ENCODE measurements at places on chromosomes 1 and 21. TPM values are rescaled to one million over a fixed set of nuclear protein-coding genes. Genes with fewer than 3 reads are reported as not detected.
A peak's percentile ranks its signal among the peaks of the same experiment; 100 is the strongest.

The RGS21 gene
- not detected for total RNA-seq

The LENEP gene
- total RNA-seq: not detected

The ATP1A2 gene
- total RNA-seq: under 0.01 TPM

The FNDC5 gene
- 1.7 TPM for total RNA-seq

The TNFSF18 gene
- 0.28 TPM for total RNA-seq

The SLC9C2 gene
- not detected for total RNA-seq

The TCHH gene
- total RNA-seq: not detected

The PADI2 gene
- total RNA-seq: not detected

The MT1HL1 gene
- not detected for total RNA-seq

The NPPB gene
- not detected for total RNA-seq

DNA sequence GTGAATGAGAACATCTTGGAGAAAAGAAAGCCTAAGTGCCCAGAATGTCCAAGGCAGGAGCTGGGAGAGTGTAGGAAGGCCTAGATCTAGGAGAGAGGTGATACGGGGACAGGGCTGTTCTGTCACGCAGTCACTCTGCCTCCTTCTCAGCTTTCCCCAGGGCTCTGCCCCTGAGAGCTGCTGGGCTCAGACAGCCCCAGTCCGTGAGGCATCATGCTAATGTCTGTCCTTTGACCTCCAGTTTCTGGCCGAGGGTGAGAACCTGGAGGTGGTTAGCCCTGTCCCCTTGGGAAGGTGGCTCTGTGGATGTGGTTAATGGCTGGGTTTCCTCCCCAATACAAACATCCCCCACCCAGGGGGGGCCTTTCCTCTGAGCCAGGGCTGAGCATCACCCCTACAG, 63.2 kb downstream of the FAM163A start:
- no peak for DNase-seq
- H3K4me1 ChIP-seq: peaks cover 9% of the 10 kb centered on the region
- H3K27ac ChIP-seq: no peak overlapping the region

DNA sequence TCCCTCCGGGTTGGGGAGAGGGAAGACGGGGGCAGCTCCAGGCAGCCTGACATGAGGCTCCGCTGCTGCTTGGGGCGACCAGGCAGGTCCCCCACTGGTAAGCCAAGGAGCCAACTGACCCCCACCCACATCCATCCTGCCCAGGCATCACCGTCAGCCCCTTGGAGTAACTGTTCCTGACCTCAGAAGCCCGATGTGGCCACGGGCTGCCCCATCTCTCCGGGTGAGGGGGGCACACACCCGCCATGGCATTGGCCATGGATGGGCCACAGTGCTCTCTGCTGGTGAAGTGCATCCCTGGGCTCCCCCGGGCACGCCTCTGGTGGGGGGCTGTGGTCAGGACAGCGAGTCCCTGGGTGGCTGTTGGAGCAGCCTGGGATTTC, 100.0 kb downstream of the CRYAA start:
- DNase-seq: no peak
- no peaks in the 10 kb centered on the region for H3K36me3 ChIP-seq
- H3K4me3 ChIP-seq: no peak overlapping the region
- no peaks in the 10 kb centered on the region for H3K4me1 ChIP-seq
- no peak overlapping the region for H3K27ac ChIP-seq

GRCh38 chr1:53367503-53368313, 39.8 kb upstream of the LRP8 start:
- no peak overlapping the region for H3K27ac ChIP-seq
- peaks cover 72% of the 10 kb centered on the region for H3K27me3 ChIP-seq
- no peaks in the 10 kb centered on the region for H3K36me3 ChIP-seq
- no peaks in the 10 kb centered on the region for H3K4me1 ChIP-seq
- no peak for DNase-seq

DNA sequence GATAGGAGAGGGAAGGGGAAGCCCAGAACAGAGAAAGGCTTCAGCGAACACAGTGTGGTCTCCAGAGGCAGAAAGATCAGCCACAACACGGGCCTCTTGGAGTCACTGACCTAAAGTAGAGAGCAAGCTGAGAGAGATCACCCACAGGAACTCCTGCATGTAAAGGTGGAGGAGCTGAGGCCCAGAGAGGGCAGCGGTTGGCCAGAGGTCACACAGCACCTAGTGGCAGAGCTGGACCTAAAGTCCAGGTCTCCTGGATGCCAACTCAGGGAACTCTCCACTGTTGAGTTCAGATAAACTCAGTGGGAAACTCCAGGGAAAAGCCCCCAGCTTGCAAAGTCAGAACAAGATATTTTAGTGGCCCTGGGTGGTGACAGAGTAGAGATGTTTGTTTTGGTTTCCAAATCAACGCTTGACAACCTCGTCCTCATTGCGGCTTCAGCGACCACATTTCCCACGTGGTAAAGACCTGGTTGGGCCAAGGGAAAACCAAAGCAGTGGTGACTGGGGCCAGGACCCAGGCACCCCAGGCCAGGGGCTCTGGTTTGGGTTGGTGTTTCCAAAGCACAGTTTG, 4.6 kb downstream of the IFFO2 start:
- H3K36me3 ChIP-seq: no peaks in the 10 kb centered on the region
- no peak overlapping the region for H3K4me3 ChIP-seq
- peaks cover 46% of the 10 kb centered on the region for H3K4me1 ChIP-seq
- H3K27ac ChIP-seq: peak overlapping the region; percentile 93
- no peak for DNase-seq
- H3K27me3 ChIP-seq: no peaks in the 10 kb centered on the region

- no peak for DNase-seq
- H3K27me3 ChIP-seq: no peaks in the 10 kb centered on the region
- H3K36me3 ChIP-seq: no peaks in the 10 kb centered on the region
- no peak overlapping the region for H3K27ac ChIP-seq
- H3K4me1 ChIP-seq: peaks cover 15% of the 10 kb centered on the region
Measured at GRCh38 chr1:17559615-17560419, 20.3 kb downstream of the ARHGEF10L start.

DNA sequence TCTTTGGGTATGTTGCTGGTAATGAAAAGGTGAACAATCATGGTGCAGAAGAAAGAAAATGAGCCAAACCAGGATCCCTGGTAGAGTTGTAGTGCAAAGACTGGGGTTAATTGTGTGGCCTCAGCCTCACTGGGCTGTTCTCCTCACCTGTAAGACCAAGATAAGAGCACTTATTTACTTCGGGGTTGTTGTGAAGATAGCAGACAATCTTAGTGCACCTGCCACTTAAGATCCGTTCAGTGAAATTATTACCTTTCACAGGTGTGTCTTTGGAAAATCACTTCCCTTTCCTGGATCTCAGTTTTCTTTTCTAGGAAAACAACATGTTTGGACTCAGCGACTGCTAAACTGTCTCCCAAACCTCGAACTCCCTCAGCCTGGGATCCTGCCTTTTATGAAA, 1.3 kb upstream of the FGGY start:
- DNase-seq: no peak
- H3K4me1 ChIP-seq: peaks cover 6% of the 10 kb centered on the region
- peak overlapping the region; percentile 74 for H3K4me3 ChIP-seq
